ENCODE measurements at places on chromosomes 7 and 10.

DNA sequence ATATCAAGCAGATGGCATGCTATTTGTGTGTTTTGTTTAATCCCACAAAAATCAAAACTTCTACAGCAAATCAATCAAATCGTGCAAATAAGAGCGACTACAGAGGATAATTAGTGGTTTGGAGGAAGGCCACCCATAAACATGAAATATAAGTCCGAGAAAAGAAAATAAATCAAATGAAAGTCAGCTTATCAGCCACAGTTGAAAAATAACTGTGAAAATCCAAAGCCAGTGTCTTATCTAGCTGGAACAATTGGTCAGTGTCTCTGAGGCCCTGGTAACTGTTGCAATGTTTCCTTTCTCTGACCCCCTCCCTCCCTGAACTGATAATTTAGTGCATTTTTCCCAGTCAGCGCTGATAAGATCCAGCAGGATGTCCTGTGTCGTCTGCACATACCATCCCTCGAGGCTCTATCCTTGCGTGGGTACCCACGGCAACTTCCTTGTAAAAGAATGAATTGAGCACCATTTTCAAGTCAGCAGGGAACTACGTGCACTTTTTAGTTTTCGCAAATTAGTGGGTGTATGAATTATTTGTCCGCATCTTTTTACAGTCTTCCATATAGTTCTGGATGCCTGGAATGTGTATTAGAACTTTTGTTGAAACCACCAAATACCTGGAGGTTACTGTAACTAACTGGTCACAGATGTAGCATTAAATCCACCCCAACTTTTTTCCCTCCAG is 10.8 kb upstream of the JCAD start:
- DNase-seq: no peak

DNA sequence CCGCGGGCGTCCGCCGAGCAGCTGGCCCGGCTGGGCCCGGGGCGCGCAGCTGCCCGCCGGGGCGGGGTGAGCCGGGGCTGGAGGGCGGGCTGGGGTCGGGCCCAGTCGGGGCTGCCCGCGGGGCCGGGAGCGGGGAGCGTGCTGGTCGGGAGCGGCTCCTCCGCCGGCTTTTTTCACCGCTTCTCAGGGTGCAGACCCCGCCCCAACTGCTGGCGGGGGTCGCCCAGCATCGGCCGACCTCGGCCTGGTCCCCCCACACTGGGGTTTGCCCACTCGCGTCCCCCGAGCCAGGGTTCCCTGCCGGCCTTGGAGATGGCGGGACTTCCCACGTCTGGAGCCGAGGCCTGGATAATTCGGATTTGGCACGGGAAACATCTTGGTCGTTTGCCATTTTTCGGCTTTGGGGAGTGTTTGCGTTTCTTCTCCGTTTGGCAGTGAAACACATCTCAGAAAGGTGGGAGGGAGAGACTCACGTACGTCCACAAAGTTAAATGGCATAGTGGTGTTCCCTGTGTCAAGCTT is 432 bp downstream of the TMEM248 start:
- no peak for DNase-seq

DNA sequence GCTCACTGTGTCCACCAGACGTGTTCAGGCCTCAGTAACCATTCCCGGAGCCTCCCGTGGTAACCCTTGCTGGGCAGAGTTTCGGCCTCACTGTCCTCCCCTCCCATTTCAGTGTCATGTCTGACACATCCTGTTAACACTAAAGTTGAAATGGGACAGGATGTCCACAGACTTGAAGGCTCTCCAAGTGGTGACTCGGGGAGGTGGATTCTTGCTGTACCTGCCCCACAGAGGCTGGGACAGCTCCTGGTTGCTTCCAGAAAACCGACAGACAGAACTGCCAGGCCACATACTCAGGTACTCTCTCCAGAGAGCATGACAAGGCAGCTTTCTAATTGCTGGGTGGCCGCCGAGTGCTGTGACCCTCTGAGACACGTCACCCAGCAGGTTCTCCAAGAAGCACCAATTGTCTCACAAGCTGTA is 17.9 kb upstream of the CYTH3 start:
- DNase-seq: no peak

- DNase-seq: no peak
Observed at GRCh38 chr10:61721431-61721830, 58.7 kb downstream of the CABCOCO1 start.

DNA sequence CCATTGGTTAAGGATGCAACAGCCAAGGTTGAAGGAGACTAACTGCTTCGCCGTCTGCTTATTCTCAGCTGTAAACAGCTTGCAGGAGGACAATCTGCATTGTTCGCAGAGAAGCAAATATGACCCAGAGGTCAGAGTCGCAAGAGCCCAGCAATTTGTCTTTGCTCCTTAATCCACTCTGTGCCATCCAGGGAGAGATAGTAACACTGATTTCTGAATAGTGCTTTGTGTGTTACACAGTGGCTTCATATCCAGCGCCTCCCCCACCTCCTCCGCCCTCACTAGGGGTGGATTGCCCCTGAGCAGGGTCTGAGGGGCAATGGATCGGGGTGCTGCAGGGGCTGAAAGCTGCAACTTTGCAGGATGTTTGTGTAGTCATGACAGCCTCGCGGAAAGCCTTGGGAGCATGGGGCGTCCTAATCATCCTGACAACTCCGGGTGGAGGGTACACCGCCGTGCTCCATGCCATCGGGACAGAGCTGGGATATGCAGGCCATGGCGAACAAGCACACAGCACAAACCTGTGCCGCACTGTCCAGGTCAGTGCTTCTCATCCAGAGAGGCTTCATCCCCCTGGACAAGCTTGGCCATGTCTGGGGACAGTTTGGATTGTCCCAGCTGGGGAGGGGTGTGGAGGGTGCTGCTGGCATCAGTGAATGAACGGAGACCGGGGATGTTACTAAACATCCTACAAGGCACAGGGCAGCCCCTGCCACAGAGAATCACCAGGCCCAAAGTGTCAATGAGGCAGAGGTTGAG is 103.1 kb upstream of the INSIG1 start:
- no peak for DNase-seq

GRCh38 chr7:39588416-39588815 is 22.2 kb downstream of the YAE1 start:
- no peak for DNase-seq

GRCh38 chr10:65491799-65492198 is 1434.0 kb upstream of the LRRTM3 start:
- DNase-seq: no peak

DNA sequence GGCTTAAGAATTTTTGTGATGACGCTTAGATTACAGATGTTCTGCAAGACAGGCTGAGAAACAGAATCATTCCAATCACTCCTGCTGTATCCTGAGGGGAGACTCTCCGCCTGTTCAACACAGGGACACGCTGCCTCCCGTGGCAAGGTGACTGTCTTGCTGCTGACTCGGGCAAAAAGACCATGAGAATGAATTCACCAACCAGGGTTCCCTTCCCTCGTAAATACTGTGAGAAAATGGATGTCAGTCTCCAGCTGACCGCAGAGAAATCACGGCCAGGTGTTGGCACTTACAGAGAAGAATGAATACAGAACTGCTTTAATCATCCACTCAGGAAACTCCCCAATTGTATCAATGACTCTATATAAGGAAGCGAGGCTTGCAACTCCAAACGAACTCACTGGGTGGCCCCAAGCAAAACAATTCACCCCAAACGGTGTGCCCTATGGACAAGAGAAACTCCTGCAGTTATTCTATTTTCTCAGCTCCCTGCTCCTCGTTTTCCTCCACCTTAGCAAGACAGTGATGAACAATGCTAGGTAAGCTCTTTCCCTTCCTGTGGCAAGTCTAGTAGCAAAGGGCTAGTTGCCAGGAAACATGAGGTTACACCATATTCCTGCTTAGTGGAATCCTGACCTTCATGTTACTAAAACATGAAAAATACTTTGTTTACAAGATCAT is 22.8 kb downstream of the GNA12 start:
- peak; percentile 48 for DNase-seq

DNA sequence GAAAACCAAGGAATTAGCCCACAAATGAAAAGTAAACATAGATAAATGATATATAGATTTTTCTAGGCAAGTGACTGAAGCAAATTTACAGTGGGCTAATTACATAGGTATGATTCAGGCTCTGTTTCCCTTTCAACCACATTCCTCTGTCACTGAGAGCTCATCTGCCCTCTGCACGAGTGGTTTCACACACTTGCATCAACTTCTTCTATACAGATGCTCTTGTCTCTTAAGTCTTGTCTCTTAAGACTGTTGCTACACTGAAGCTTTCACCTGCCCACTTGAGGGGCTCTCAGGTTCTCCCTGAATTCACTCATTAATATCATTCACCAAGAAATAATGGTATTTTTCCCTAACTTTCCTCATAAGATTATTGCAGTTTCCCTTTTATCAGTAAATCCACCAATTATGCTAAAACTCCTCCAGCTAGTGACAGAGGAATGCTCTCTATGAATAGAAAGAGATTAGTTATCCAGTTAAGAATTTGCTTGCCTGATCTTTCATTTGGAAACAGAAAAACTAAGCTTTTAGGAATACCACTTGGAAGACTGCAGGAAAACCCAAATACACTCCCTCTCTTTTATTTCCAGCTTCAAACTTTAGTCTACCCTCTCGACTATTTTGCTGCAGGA is 95.7 kb downstream of the ELAPOR2 start:
- no peak for DNase-seq

- no peak for DNase-seq
Observed at GRCh38 chr7:66679633-66680244, 51.1 kb downstream of the KCTD7 start.

DNA sequence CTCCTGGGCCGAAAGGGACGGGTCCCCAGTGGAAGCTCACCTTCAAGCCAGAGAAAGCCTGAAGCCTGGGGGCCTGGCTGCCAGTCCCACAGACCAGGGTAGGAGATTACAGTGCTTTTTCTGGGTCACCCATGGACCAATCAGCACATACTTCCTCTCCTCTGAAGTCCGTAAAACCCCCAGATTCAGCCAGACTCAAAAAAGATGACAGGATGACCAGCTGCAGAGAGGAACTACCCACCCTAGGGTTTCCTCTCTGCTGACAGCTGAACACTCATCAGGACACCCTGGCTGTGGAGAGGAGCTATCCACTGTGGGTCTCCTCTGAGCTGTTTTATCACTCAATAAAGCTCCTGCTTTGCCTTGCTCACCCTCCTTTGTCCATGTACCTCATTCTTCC is 78.0 kb downstream of the SAMD9 start:
- DNase-seq: no peak

- DNase-seq: no peak
Observed at GRCh38 chr7:1513657-1514095, 9.5 kb upstream of the INTS1 start.

- no peak for DNase-seq
Observed at GRCh38 chr10:49173853-49174252, 14.3 kb downstream of the TMEM273 start.

DNA sequence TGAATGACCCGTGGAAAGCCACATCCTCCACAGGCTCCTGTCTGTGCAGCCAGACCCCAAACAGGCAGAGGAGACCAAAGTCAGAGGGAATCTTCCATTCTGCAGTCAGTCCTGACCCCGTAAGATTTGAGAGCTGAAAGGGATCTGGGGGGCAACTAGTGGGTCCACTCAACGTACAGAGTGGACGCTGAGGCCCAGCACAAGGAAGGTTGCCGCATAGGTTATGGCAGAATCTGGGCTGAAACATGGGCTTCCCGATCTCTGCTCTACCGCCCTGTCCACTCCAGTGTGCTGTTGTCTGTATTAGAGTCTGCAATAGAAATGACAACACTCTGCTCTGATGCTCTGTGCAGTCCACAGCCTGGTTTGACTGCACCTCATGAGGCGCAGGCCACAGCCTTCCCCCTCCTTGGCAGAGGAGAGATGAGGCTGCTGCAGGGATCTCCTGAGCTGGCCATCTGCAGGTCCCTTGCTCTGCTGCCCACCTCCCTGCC is 7.9 kb upstream of the ZNF22 start:
- DNase-seq: no peak

DNA sequence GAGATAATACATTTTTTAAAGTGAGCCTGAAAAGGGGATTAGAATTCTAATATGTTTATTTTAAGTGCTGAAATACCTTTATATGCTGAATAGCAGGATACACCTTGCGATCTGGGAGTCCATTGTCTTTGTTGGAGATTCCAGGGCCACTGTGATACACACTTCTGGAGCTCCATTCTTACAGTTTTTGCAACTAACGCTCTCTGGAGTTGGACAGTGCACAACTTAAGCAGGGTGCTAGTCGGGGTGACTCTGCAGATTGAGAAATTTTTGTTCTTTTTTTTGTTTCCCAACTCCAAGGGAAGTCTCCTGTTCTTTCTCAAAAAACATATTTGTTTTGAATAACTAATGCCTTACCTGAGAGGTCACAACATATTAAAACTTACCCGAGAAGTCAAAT is 23.7 kb upstream of the POU6F2 start:
- no peak for DNase-seq

DNA sequence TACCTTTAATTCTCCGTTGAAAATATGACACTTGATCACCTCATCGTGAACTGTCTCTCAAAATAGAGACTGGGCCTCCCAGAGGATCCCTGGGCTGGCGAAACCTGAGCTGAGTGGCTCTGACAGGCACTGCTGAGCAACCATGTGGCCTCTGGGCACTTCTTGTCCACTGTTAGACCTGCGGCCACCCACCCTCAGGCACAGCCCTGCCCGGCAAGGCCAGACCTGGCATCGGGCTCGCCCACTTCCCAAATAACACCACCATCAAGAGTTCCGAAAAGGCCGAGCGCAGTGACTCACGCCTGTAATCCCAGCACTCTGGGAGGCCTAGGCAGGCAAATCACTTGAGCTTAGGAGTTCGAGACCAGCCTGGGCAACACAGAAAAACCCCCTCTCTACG is 82.5 kb downstream of the COBL start:
- DNase-seq: no peak

- no peak for DNase-seq
Observed at GRCh38 chr7:1231214-1232102, 1.2 kb upstream of the UNCX start.

- no peak for DNase-seq
Observed at GRCh38 chr10:48983648-48984351, 44.2 kb upstream of the LRRC18 start.

- peak; percentile 26 for DNase-seq
Observed at GRCh38 chr10:126387041-126387921, 996 bp downstream of the ADAM12 start.

GRCh38 chr7:148303295-148304082 is 287.1 kb upstream of the C7orf33 start:
- no peak for DNase-seq

DNA sequence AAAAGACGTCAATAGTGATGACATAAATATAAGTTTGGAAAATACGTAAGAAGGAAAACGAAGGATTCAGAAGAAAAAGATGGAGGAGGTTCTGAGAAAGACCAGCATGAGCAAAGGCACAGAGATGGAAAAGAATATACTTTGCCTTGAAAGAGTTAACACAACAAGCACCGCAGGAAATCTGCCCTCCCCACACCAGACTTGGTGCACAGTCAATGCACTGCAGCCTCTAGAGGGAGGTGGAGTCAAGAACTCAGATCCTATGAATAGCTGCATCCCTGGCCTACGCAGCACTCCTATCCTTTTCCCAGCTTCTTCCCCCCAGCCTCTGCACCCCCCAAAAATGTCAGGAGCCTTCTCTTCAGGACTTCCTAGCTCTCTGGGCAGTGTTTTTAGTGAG is 1370.6 kb upstream of the LRRTM3 start:
- DNase-seq: no peak

- no peak for DNase-seq
Observed at GRCh38 chr10:9733766-9734165, 1283.9 kb upstream of the CELF2 start.

- DNase-seq: no peak
Observed at GRCh38 chr7:9029681-9030530, 596.5 kb downstream of the NXPH1 start.
